Stimulated activated CD8-positive, alpha-beta memory T cell treated with anti-CD3 and anti-CD28 coated beads, Interleukin-15, amount 100 ng/mL, for 24 hours (primary cell): ENCODE measurements at places on chromosomes 4 and X.

DNA sequence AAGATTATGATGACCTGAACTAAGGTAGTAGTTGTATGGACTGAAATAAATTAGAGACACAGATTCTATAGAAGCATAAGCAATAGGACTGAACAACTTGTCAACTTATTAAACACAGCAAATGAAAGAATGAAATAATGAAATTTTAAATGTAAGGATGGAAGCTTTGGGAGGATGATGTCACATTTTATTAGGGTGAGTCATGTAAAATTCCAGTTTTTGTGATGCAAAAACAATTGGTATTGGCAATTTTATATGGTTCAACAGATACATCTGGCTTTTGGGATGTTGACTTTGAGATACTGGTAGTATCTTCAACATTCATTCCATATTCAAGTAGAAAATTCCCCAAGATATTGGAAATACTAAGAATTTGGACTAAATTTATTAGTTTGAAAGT lies 72.7 kb upstream of the IL15 start:
- no peak for DNase-seq

GRCh38 chr4:110869114-110869513 lies 246.2 kb upstream of the PITX2 start:
- DNase-seq = no peak

GRCh38 chr4:136281889-136282288 lies 1250.4 kb downstream of the PCDH18 start:
- no peak for DNase-seq

- DNase-seq = no peak
Measured at GRCh38 chrX:1002611-1003010, 209.8 kb downstream of the CRLF2 start.

DNA sequence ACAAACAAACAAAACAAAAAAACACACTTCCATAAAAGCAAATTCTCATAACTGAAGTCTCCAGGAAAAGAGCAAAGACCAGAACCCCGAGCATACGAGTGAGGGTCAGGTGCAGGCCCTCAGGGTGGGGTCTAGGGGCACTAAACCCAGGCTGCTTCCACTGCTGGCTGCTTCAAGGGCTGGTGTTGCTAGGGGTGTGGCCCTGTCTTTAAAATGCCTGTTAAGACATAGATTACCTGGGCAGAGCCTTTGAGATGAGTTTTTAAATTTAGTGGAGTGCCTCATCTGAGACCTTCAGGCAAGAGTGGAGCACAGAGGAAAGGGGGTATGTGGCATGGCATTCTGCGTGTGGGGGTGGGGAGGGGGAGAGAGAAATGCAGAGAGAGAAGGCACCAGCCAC lies 87.0 kb downstream of the FHDC1 start:
- DNase-seq = no peak

DNA sequence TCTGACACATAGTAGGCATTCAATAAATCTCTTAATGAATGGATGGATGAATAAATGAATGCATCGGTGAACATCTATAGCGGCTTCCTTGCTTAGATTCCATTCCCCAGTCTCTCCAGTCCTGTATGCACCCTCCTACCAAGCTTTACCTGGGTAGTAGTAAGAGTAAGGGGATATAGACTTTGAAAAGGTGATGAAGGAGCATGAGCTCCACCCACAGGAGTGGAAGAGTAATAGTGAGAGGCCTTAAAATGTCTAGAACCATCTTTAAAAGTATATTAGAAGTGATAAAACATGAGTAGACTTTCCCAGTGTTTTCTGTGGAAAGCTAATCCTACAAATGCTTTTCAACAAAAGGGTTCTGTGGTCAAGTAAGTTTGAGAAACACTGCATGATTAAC lies 35.5 kb upstream of the GPC3 start:
- no peak for DNase-seq

DNA sequence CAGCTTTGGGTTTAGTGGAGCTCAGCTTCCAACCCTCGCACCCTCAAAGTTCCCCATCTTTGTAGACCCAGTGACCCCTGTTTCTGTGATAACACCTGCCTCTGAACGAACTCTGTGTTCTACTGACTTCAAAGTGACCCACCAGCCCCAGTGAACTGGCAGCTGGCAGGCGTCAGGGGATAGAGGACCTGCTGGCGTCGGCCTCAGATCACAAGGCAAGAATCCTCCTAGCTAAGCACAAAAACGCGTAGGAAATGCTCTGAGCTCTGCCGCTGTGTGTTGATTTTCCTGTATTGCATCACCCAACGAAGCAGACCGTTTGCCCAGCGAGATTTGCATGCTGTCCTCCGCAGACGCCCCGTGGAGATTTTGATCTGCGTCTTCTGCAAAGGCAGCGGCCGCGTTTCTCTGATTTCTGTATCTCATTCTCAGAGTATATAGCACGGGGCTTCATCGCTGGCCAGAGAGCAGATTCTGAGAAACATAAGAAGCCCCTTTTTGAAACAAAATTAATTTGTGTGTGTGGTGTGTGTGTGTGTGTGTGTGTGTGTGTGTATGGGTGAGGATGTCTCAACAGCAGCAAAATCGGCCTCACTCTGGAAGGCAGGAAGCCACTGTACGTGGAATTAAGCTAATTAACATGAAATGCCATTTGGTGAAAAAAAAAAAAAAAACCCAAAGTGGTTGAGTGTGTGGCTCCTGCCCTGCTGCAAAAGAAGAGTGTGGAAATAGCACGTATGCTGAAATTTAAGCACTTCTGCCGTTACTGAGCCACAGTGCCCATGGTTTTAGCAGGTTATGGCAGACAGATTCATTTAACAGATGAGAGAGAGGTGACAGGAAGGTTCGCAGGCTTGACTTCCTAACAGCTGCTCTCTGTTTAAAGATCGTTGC lies 29.2 kb upstream of the ASMTL start:
- DNase-seq = no peak

- DNase-seq = no peak
Measured at GRCh38 chrX:10121787-10122186, 35.0 kb upstream of the CLCN4 start.

- DNase-seq = no peak
Measured at GRCh38 chrX:125757794-125758564, 408.1 kb downstream of the DCAF12L2 start.
